GM23338 (cell line): ENCODE measurements at places on chromosomes 7 and 10. TPM values are rescaled to one million over a fixed set of nuclear protein-coding genes. Genes with fewer than 3 reads are reported as not detected.

- H3K36me3 ChIP-seq = no peaks in the 10 kb centered on the region
- H3K27ac ChIP-seq = no peak overlapping the region
- no peaks in the 10 kb centered on the region for H3K4me1 ChIP-seq
- DNase-seq = no peak
These were observed 363.1 kb downstream of the GATA3 start for GRCh38 chr10:8417631-8418030.

The NDUFB2 gene
- 382 and 407 TPM in 2 replicates for polyA plus RNA-seq

The SYT15B gene
- polyA plus RNA-seq = 0.08 TPM in 1 of 2 replicates, not detected in the other

- peak overlapping the region; percentile 93 for H3K27ac ChIP-seq
- no peaks in the 10 kb centered on the region for H3K36me3 ChIP-seq
- peak overlapping the region; percentile 32 for H3K4me3 ChIP-seq
- H3K27me3 ChIP-seq = no peaks in the 10 kb centered on the region
- peak; percentile 80 for DNase-seq
These were observed 35.0 kb downstream of the NRF1 start for GRCh38 chr7:129646369-129647021.

DNA sequence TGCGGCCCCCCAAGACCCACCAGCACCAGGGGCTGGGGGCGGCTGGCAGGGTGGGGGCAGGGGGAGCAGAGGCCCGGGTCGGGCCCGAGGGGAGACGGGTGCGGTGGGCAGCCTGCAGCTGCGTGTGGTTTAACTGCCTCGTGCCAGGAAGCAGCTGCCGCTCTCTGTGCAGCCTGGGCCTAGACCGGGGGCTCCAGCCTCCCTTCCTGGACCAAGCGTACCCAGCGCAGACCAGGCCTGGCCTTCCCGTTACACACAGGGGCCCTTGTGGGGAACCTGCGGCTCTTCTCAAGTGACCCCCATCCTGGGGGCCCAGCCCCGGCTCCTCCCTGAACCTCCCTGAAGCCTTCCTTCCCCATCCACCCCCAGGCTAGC is 6.6 kb upstream of the INTS1 start:
- no peak overlapping the region for H3K27ac ChIP-seq
- no peaks in the 10 kb centered on the region for H3K27me3 ChIP-seq
- no peak for DNase-seq
- H3K4me1 ChIP-seq = no peaks in the 10 kb centered on the region; the same call in 1 of the 2 replicates
- no peaks in the 10 kb centered on the region for H3K36me3 ChIP-seq
